Activated CD8-positive, alpha-beta memory T cell treated with anti-CD3 and anti-CD28 coated beads for 1 hour (primary cell): ENCODE measurements at places on chromosomes 7 and 10.

DNA sequence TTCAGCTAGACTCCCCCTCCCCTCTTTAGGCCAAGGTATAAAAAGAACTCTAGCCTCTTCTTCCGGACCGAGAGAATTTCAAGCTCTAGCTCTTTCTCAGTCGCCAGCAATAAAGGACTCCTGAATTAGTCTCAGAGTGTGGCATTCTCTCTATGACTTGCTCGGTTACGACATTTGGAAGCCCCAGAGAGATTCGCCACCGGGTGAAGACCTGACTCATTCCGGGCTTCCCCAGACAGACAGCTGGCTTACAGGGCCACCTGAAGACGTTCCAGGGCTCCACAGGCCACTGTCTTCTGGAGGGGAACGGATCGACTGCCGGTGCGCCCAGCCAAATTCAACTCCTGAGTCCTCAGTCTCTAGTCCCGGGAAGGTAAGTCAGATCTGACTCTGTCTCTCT, at the start of gene AKR1B15:
Gene AKR1B15, plus strand, starts transcription at position 234 of the 400 bp plus-strand sequence. CDS start 15,510 bp downstream, outside the sequence.
- no peak for DNase-seq

DNA sequence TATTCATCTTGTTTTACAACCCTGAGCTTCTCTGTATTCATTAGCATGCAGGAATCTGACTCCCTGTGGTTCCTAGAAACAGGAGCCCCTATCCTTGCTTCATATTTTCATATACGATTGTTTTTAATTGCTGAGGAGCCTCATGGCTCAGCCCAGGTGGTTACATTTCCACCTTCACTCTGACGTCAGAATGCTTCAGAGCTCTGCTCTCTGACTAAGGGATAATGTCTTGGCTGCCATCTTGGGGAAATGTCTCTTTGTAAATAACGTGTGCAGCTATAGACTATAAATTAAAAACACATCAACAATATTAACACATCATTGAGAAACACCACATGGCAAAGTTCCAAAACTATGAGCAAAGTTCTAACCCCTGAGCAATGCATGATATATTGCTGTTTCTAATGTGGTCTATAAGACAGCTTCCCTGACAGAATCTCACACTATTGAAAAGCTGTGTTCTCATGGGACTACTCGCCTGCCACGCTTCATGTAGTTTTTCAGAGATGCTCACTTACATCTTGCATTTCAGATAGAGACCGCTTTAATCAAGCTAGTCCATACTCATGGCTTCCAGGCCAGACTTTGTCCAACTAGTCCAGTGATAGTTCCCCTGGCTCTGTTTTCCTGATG, 227.0 kb downstream of the SORCS3 start:
- DNase-seq, result no peak

DNA sequence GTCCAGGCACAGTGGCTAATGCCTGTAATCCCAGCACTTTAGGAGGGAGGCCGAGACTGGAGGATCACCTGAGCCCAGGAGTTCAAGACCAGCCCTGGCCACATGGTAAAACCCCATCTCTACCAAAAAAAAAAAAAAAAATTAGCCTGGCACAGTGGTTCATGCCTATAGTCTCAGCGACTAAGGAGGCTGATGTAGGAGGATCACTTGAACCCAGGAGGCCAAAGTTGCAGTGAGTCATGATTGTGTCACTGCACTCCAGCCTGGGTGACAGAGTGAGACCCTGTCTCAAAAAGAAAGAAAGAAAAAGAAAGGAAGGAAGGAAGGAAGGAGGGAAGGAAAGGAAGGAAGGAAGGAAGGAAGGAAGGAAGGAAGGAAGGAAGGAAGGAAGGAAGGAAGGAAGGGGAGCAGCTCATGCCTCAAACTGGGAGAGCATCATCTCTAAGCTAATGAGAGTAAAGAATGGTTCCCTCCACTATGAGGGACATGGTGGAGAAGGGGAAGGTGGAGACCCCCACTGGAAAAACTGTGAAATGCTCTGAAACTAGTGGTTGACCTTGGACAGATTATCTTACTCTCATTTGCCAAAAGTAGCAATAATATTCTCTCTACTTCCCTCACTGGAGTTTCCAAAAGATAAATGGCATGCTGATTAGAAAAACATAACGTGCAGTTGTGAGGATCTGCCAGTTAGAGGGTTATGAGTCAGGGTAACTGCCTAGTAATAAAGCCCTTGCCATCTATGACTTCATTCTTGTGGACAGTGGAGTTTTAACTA, 16.8 kb downstream of the GIMAP5 start:
- no peak for DNase-seq

- DNase-seq, result no peak
Measured at GRCh38 chr7:141860207-141860606, 18.9 kb upstream of the PRSS37 start.

- no peak for DNase-seq
Measured at GRCh38 chr10:77977934-77978333, 51.4 kb upstream of the DLG5 start.

- DNase-seq, result no peak
Measured at GRCh38 chr10:35993591-35994515, 351.8 kb upstream of the FZD8 start.

- DNase-seq, result no peak
Measured at GRCh38 chr7:77649716-77650349, 46.4 kb upstream of the RSBN1L start.

DNA sequence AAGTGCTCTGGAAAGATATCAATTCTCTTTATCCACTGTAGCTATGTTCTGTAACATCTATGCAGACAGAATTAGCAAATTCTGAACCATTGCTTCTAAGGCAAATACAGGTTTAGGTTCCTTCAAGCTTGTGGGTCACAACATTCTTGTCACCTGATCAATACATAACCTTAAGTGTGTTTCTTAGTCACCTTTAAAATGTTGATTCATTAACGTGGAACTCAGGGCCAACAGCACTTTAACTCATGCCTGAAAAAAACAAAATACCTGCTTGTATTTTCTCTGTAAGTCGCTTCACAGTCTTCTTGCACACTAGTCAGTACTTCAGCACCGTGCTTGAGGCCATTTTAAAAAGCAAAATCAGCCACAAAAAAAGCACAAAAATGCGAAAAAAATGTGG, 35.2 kb upstream of the TRIL start:
- DNase-seq, result no peak

GRCh38 chr10:10914144-10914543, 103.5 kb upstream of the CELF2 start:
- no peak for DNase-seq

DNA sequence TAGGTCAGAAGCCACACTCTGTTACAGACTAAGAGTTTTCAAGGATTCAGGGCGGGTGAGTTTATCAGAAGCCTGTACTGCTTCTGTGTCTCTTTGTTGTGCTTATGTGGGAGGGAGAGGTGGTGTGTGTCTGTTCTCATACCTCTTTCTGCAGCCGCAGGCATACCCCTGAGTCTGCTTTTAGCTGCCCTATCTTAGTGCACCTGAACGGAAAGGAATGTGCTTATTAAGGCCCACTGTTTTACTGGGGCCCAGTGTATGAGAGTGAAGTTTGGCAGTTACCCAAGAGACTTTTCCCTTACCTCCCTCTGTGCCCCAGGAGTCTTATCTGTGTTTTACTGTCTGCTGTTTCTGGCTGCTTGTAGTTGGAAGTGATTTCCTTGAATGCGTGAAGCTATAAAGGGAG, 104.3 kb downstream of the TYW1 start:
- no peak for DNase-seq

- no peak for DNase-seq
Measured at GRCh38 chr7:157687845-157688532, 351.2 kb downstream of the DNAJB6 start.

DNA sequence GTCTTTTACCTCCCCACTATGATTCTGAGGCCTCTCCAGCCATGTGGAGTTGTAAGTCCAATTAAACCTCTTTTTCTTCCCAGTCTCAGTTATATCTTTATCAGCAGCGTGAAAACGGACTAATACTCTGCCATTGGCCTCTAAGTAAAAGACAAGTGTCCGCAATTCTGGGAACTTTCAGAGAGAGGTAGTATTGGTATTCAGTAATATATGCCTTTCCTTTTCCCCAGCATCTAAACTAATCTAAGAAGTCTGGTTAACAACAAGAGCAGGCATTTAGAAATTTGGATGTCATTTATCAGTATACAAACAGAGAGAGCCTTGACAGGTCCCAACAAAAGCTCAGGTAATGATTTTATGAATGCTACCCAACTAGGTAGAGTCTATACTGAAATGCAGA, 95.2 kb downstream of the ATE1 start:
- DNase-seq, result no peak
